ENCODE measurements at places on chromosomes 5 and 9.

DNA sequence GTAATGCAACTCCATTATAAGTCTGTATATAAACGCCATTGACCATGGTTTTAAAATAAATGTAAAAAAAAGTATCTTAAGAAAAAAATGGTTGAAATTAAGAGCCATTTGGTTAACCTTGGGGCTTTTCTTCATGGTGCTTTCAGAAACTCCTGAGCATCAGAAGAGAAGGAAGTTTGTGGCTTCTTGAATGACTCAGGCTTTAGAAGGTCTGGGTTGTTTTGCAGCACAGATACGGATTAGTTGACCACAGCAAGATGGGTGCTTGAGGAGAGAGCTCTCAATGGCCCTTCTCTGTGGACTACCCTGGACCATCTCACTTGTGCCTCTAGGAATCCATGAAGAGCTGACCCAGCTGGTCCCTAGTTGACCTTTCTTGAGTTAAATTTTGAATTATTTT lies 189.5 kb downstream of the TMEM38B start:
- no peak for DNase-seq

- DNase-seq = no peak
These were observed 129.5 kb downstream of the SIL1 start for GRCh38 chr5:139068494-139069151.

- no peak for DNase-seq
These were observed 67.4 kb downstream of the FBN2 start for GRCh38 chr5:128470663-128471062.

GRCh38 chr5:154701181-154701580 lies 54.0 kb upstream of the LARP1 start:
- DNase-seq = no peak
